ENCODE measurements at places on chromosomes 2 and 18.

DNA sequence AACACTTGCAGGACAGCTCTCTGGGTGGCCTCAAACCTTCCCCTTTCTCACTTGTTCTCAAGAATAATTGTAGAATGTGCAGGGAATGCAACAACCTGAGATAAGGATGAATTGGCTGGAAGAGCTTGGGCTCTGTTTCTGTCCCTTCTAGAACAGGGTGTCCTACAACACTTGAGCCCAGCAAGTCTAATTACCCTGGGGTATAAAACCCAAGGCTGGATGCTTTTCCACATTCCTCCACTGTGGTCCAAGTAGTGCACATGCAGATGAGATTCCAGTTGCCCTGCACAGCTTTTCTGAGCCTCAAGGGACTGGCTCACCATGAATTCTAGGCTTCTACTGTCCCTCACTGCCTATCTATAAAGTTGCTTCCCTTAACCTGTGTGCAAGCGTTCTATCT, 140.8 kb upstream of the SPATS2L start:
- no peak for DNase-seq

- no peak for DNase-seq
Measured at GRCh38 chr2:144213797-144214196, 306.1 kb downstream of the ZEB2 start.

GRCh38 chr18:7301094-7301493, 70.2 kb downstream of the LRRC30 start:
- DNase-seq, result no peak

- no peak for DNase-seq
Measured at GRCh38 chr2:182668671-182669070, 47.4 kb upstream of the DNAJC10 start.

DNA sequence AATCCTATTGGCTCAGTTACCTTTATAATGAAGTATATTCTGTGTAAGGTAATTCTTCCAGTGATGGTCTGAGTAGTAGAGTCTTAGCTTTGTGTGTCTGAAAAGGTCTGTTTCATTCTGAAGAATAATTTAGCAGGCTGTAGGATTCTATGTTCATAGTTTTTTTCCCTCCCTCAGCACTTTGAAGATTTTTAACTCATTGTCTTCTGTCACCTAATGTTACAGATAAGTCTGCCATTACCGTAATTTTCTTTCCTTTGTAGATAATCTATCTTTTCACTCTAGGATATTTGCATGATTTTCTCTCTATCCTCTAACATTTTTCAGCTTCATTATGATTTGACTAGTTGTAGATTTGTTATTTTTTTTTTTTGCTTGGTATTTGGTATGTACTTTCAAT, 22.7 kb downstream of the INSIG2 start:
- no peak for DNase-seq

- no peak for DNase-seq
Measured at GRCh38 chr2:36578343-36579296, 19.3 kb downstream of the FEZ2 start.

- no peak for DNase-seq
Measured at GRCh38 chr18:38933910-38934510, 1368.4 kb upstream of the CELF4 start.

GRCh38 chr18:63903851-63904570, 3.7 kb upstream of the SERPINB10 start:
- DNase-seq, result no peak

- no peak for DNase-seq
Measured at GRCh38 chr2:102034683-102035548, 43.2 kb downstream of the IL1R2 start.

DNA sequence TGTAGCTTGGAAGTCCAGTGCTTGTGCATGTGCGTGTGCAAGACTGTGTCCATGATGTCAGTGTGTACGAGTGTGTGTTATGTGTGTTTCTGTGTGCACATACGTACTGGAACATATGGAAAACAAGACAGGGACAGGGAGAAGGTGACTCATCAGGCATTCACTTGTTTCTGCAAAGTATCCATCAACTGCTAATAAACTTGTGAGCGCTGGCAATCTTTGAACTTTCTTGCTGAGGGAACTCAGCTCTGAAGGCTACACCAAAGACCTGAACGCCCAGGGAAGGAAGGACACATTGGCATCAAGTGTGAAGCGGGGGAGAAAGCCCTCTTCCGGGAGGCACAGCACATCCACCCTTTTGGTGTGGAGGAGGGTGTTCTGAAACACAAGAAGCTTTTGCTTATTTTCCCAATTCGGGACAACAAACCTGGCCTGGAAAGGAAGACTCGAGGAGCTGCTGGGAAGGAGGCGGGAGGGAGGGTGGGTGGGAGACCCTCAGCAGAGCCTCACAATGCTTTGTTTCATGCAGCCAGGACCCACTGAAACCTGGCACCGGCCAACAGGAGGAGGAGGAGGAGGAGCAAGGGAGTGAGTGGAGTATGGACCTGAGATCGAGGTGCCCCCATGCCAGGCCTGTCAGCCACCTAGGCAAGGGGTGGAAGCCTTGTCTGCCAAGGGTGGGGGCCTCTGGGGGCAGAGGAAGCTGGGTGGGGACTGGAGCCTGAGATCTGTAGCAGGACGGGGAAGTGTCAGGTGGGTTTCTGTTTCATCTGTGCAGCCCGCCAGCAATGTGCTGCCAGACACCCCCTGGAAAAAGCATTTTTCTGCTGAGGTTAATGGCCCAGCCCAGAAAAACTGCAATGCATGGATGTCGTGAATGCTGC, 26.8 kb downstream of the SMAD7 start:
- DNase-seq, result no peak
